Activated CD8-positive, alpha-beta T cell treated with anti-CD3 and anti-CD28 coated beads, Interleukin-2, amount 10 ng/mL, durations not matched to agents 7 days and 5 days (primary cell): ENCODE measurements at places on chromosomes 7 and 10. TPM values are rescaled to one million over a fixed set of nuclear protein-coding genes. Genes with fewer than 3 reads are reported as not detected.

The FZD8 gene
- total RNA-seq: 0.23 TPM

The JCAD gene
- total RNA-seq: 0.08 TPM

DNA sequence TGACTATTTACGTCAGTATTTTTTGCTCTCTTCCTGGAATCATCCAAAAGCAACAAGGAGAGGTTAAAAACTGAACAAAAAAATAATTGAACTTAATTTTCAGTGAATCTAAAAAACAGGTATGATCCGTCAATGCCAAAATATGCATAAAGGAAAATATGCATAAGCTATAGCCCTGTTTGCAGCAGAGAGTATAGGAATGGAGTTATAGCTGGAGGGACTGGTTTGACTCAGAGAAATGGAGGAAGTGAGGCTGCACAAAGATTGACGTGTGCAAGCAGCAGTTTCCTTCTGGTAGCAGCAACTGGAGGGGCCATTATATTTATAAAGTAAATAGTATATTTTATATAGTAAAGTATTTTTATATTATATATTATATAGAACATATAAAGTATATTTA, 37.1 kb downstream of the GNG11 start:
- no peak for DNase-seq

The HIPK2 gene
- total RNA-seq: 17.0 TPM

DNA sequence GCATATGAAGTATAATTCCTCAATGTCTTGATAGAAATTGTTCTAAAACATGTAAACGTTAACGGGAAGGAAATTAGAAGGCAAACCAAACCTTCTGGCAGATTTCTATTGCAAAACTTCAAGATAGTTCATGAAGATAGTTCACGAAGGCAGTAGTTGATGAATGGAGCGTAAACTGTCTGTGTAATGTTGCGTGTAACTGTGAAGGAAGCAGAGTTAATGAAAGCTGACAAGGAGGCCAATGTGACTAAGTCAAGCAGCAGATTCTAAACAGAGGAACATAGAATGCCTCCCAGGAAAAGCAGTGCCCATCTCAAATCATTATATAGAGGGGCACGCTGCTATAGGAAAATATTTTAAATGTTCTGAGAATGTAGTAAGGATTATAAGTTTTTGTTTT, 659.7 kb upstream of the IGFBP3 start:
- no peak for DNase-seq

The FLNC gene
- not detected for total RNA-seq

The ADAMTS14 gene
- 0.05 TPM for total RNA-seq

The JAKMIP3 gene
- total RNA-seq: 0.08 TPM

- DNase-seq: no peak
Measured at GRCh38 chr7:34672430-34672829, 14.4 kb downstream of the NPSR1 start.

GRCh38 chr7:3438352-3438751, 137.3 kb downstream of the SDK1 start:
- DNase-seq: no peak

- no peak for DNase-seq
Measured at GRCh38 chr10:87700031-87700796, 40.5 kb downstream of the PAPSS2 start.

The UBTD1 gene
- total RNA-seq: 1.1 TPM

DNA sequence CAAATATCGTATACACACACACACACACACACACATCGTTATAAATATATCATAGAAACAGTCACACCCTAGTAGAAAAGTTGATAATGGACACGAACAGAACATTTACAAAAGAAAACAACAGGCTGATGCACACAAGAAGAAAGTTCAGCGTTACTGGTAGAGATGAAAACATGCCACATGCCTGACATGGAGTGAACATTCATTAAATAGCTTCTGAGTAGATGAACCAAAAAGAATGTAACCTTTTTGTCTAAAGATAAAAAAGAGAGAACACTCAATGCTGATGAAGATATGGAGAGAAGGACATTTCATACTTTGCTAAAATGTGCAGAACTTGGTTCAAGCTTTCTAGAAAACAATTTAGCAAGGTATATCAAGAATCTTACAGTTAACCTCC, 173.4 kb upstream of the KLF14 start:
- no peak for DNase-seq

GRCh38 chr7:29620556-29620930, 56.9 kb downstream of the PRR15 start:
- DNase-seq: no peak

GRCh38 chr10:131890276-131891195, 10.3 kb upstream of the PPP2R2D start:
- DNase-seq: no peak

The CCDC7 gene
- total RNA-seq: 15.8 TPM

DNA sequence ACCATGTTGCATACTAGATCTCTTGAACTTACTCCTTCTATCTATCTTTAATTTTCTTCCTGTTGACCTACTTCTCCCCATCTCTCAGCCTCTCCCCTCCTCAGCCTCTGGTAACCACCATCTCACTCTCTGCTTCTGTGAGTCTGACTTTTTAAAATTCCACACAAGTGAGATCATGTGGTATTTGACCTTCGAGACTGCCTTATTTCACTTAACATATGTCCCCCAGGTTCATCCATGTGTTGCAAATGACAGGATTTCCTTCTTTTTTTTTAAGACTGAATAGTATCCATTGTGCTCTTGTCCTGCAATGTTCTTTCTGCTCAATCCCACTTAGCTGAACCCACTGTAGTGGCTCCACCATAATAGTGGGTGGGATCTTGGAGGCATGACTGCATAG, 51.4 kb upstream of the DNAJC1 start:
- DNase-seq: no peak

The UFSP1 gene
- total RNA-seq: 3.7 TPM

The CASD1 gene
- 13.8 TPM for total RNA-seq

- no peak for DNase-seq
Measured at GRCh38 chr10:70987396-70988130, 99.2 kb upstream of the PCBD1 start.

DNA sequence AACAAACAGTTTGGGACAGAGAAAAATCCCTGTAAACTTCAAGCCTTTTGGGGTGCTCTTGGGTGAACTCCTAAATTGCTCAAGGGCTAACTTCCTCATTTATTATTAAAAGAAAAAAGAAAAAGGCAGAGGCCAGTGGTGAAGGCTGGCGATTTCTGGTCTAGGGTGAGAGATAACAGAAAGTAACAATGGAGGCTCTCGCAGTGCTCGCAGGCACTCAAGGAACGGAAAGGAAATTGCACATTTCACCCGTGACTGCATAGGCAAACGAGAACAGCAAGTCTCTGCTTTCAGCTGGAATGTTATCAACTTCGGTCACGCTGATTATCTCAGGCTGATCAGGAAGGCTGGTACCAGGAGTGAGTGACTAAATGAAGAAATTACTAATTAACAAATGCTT, 70.7 kb downstream of the PRKAG2 start:
- DNase-seq: no peak

- no peak for DNase-seq
Measured at GRCh38 chr10:97080051-97080776, 105.5 kb downstream of the SLIT1 start.
